ENCODE measurements at places on chromosomes 13 and 19.
A peak's percentile ranks its signal among the peaks of the same experiment; 100 is the strongest.

DNA sequence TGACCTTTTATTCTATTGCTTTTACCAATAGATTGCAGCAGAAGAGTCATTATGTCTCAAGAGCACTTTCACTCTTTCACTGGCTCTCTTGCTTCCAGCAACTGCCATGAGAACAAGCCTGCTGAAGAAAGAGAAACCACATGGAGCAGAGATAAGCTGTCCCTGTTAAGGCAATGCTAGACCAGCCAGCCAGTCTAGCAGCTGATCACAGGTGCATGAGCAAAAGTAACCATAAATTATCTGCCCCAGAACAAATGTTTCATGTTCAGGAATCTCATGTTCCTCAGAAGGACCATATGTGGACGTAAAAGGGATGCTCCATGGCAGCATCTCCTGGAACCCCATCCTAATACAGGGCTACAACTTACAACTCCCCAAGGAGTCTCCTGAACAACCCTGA, 20.4 kb upstream of the DCLK1 start:
- DNase-seq: no peak

GRCh38 chr13:51218626-51219025, 3.6 kb upstream of the FAM124A start:
- no peak for DNase-seq

DNA sequence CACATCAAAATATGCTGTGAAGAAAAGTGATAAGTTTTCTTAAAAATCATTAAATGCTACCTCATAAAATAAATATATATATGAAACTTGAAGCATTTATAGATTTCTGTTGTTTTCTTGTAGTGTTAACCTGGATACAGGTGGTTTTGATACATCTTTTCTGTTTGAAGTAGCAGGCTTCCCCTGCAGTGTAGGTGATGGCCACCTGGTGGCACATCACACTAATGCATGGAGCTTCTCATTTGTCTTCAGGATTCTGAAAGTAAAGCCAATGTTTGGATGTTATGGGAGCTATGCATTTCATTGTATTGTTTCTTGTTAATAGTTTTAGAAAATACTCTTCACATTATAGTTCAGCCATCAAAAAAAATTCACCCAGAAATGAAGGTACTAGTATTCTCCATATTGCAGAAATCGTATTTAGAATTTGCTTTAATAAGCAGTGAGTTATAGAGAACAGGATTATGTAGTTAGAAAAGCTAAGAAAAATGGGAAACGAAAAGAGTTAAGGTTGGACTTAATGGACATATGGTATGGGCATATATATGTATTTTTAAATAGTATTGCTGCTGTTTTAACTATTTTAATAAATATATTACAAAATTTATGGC, 18.7 kb downstream of the GPR180 start:
- DNase-seq: peak; percentile 73

GRCh38 chr19:14395710-14396336, 14.6 kb downstream of the ADGRE5 start:
- DNase-seq: no peak

DNA sequence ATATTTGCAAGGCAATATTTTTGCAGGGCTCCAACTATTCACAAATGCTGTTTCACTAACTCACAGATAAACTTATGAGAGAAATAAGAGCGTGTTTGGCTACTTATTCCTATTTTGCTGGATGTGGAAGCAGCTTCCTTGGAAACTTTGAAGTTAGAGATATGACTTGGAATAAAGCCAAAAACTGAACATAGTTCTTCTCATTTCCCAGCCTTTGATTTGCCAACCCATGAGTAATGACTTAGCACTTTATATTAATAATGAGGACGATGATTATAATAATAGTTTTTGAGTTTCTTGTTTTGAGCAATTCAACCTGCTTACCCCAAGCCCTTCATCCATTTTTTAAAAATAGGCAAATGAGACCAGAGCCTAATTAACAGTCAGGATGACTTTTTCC, 47.7 kb downstream of the SLC10A2 start:
- no peak for DNase-seq

GRCh38 chr13:110308656-110309359, 1.7 kb downstream of the COL4A2 start:
- DNase-seq: no peak

GRCh38 chr19:54517483-54517882, 14.9 kb downstream of the LAIR2 start:
- DNase-seq: peak; percentile 74

DNA sequence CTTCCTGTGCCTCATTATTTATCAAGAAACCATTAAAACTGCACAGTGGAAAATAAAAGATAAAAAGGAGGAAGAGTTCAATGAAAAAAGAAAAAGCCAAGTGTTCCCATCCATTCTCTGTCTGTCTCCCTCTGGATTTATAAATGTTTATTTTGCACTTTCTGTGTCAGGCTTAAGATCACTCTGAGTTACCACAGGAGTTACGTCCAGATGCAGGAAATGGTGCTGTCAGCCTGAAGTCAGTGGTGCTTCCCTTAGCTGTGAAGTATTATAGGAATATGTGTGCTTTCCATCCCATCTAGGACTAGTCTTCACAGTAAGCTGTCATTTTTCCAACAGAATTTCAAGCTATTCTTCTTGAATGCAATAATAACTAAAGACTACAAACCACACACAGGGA, 420.2 kb downstream of the KCTD12 start:
- DNase-seq: no peak

DNA sequence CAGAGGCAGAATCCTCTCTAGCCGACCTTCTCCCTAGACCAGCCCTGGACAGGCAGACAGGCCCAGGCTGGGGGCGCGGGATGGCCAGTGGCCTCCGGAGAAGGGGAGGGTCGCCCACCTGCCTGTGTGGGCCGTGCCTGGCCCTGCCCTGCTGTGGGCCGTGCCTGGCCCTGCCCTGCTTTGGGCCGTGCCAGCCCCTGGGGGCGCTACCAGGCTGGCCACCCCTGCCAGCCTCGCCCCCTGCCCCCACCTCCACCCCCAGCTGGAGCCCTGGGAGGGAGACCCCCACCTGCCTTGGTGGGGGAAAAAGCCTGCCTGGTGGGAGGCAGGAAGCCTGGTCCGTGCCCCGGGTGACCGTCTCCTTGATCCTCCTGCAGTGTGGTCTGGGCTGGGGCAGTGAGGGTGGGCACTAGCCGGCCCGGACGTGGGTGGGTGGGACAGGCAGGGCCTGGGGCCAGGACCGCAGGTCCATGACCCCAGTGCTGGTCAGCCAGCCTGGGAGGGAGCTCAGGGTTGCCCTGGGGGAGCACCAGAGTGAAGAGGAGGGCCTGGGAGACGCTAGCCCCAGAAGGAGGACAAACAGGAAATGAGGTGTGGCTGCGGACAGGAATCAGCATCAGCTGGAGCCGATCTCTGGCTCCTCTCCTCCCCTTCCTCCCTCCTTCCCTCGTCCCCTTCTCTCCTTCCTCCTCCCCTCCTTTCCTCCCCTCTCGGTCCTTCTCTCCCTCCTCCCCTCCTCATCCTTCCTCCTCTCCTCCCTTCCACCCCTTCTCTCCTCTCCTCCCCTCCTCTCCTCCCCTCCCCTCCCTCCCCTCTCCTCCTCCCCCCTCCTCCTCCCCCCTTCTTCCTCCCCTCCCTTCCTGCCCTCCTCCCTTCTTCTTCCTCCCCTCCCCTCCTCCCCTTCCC, 5.1 kb upstream of the MKNK2 start:
- peak; percentile 20 for DNase-seq

DNA sequence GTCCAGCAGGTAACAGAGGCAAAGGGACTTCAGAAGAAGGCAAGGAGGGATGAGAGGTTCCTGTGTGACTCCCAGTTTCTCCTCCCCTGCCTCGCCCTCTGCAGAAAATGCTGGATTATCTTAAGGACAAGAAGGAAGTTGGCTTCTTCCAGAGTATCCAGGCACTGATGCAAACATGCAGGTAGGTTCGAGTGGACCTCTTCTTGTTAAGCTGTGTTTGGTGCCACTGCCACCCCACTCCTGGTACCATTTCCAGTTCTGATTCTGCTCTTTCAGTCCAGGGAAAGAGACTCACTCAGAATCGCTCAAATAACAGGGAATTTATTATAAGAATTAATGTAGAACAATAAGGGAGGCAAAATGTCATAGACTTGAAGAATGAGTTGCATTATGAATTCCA, 82.5 kb downstream of the MAP4K1 start:
- no peak for DNase-seq

GRCh38 chr13:48624858-48625257, 28.9 kb upstream of the CYSLTR2 start:
- DNase-seq: no peak

GRCh38 chr13:22111152-22111783, 440.4 kb downstream of the FGF9 start:
- no peak for DNase-seq

GRCh38 chr19:7792281-7792680, 29.2 kb downstream of the CLEC4M start:
- DNase-seq: no peak

GRCh38 chr19:53792721-53793433, 31.2 kb downstream of the NLRP12 start:
- peak; percentile 83 for DNase-seq

- DNase-seq: no peak
Measured at GRCh38 chr13:45896285-45896684, 44.7 kb upstream of the SIAH3 start.

GRCh38 chr13:72383646-72384045, 343.8 kb downstream of the MZT1 start:
- DNase-seq: no peak

- no peak for DNase-seq
Measured at GRCh38 chr13:21164631-21165030, 11.7 kb downstream of the SKA3 start.
